NCI-H187 (cell line): ENCODE measurements at places on chromosomes 1 and 21.

DNA sequence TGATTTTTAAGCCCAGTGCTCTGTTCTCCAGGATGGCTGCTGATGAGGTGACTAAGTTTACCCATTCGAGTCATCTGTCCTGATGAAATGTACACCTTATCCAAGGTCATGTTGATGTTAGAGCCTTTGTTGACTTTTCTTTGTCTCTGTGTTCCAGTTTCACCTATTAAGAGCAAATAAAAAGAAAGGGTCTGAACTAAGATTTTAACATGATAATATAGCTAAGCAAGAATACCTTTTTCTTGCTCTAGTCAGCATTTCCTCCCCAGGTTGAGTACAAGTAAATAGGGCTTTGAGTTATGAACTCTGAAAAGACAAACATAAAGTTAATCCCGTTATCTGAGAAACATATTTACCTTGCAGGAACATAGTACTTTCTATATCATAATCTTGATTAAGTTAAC is 52.1 kb upstream of the GPR88 start:
- DNase-seq: no peak

DNA sequence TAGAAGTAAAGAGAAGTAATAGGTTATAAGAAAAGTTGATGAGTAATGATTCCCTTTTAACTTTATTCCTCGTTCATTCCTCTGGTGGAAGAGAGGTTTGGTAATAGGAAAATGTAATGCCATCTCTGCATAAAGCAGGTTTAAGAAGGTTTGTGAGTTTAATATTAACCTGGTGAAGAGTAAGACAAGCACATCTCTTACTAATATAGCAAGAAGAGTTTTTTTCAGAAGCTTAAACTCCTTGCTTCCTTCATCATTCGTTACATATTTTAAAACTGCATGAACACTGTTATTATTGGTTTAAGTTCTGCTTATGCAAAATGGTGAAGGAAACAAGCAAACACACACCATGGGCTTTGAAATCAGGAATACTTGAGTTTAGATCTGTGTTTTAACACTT is 9.2 kb upstream of the PLA2G4A start:
- DNase-seq: no peak

GRCh38 chr1:204255225-204255624 is 41.4 kb upstream of the GOLT1A start:
- peak; percentile 78 for DNase-seq

- DNase-seq: no peak
These were observed 21.8 kb downstream of the LURAP1 start for GRCh38 chr1:46224966-46225365.

GRCh38 chr21:34970167-34970500 is 79.0 kb downstream of the RUNX1 start:
- no peak for DNase-seq

DNA sequence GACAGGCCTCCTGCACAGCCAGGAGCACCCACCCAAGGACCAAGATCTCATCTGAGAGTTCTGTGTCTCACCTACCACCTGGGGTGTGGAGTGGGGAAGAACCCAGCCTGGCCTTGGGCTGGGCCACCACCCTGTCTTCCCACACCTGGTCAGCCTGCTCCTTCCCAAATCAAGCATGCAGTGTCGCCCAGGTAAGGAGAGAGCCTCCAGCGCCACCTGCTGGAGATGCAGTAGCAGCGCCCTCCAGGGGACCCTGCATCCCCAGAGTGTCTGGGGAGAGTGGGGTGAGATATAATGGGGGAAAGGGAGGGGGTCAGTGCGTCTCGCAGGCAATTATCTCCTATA is 32.3 kb downstream of the KIAA2013 start:
- DNase-seq: peak; percentile 30

DNA sequence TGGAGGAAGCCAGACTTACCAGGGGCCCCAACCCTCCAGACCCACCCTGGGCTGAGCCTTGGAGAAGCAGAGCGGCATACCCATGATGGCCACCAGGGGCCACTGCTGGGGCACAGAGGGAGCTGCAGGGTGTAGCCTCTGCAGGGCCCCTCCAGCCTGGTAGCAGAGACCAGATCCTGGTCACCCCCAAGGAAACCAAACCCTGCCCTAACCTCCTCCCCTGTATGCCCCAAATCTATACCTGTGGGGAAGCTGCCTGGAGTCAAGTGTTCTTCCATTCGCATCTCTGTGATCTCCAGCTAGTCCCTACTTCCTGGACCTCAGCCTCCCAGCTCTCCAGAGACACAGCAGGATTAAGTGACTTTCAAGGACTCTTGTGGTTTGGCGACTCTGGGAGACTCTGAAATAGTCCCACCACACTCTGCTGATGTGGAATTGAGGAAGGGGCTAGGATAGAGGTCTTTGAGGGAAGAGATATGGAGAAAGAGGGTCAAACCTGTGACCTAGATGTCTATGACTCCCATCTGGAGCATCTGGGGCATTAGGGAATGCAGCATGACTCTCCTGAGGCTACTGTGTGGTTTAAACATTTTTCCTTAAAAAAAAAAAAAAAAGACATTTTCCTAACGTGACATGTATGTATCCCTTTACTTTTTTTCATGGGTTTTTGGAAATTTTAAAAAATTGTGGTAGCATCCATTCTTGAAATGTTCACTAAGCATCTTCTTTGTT is 119.2 kb upstream of the IPO9 start:
- no peak for DNase-seq

- DNase-seq: no peak
These were observed 121.0 kb upstream of the IRF2BP2 start for GRCh38 chr1:234730770-234731568.

GRCh38 chr1:100924212-100924611 is 28.3 kb downstream of the SLC30A7 start:
- DNase-seq: no peak

DNA sequence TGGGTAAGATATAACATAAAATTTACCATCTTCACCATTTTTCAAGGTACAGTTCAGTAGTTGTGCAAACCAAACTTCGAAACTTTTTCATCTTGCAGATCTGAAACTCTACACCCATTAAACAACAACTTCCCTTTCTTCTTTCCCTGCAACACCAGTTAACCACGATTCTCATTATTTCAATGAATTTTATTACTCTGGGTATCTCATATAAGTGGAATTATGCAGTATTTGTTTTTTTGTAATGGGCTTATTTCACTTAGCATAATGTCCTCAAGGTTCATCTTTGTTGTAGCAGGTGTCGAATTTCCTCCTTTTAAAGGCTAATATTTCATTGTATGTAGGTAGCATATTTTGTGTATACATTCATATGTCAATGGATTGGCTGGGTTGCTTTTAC is 146.1 kb downstream of the SPATA46 start:
- no peak for DNase-seq

DNA sequence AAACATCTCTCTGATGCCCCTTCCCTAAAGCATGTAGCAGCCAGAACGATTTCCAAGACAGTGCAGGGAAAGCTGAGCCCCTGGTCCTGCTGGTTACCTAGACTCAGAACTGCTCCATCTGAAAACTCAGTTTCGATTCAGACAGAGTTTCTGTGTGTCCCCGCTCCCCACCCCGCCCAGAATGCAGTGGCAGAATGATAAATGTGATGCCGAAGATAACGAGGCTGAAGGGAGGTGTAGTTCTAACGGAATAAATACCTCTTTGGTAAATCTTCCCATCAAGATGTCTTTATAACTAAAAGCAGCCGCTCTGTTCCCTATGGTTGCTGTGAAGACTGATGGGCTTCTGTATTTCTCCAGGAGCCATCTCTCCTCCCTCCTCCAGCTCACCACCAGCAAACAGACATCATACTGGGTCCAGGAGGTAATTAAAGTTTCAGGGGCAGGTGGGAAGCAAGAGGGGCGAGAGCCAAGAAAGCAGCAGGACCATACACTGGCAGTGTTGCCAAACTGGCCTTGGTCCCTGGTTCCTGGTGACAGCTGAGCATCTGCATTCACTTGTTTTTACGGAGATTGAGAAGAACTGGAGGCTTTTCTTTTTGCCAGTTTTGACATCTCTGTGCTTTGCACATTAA is 76.9 kb downstream of the DDX20 start:
- DNase-seq: no peak

GRCh38 chr1:228983661-228984060 is 248.4 kb downstream of the RHOU start:
- no peak for DNase-seq

DNA sequence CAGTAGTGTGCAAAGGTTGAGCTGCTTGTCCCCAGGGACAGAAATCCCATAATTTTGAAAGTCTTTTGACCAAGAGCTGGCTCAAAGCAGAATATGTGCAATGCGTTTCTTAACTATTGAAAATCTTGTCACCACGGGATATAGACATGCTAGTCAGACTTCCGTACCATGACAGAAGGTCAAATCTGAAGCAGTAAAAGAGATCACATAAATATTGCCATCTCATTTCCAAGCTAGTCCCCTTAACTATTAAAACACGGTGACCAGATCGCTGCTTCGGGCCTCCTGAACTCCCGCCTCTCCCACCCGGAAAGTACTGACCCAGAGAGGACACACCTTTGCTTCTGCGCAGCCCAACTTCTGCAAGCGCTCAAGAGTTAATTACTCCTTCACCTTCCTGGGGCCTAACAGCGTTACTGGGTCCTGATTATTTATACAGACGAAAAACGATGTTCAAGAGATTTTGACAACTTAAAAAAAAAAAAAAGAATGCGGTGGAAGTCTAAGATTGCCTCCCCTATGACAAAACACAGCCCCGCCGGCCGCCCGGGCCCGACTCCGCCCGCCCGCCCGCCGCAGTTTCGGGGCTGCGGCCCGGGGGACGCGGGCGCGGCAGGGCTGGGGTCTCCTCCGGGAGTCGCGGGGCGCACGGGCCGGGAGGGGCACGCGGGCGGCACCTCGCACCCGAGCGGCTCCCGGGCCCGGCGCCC is 692 bp downstream of the SORT1 start:
- no peak for DNase-seq

DNA sequence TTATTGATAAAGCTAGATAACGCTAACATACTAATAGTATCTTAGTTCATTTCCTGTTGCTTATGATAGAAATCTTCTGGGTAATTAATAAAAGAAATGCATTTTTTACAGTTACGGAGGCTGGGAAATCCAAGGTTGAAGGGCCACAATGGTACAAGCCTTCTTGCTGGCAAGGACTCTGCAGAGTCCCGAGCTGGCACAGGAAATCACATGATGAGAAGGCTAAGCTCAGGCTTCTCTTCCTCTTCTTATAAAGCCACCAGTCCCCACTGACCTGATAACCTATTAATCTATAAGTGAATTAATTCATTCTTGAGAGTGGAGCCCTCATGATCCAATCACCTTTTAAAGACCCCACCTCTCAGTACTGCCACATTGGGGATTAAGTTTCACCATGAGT is 82.6 kb downstream of the GPR161 start:
- no peak for DNase-seq

GRCh38 chr1:237396426-237396825 is 354.4 kb downstream of the RYR2 start:
- DNase-seq: no peak

- no peak for DNase-seq
These were observed 73.6 kb downstream of the RGS13 start for GRCh38 chr1:192709544-192709943.

DNA sequence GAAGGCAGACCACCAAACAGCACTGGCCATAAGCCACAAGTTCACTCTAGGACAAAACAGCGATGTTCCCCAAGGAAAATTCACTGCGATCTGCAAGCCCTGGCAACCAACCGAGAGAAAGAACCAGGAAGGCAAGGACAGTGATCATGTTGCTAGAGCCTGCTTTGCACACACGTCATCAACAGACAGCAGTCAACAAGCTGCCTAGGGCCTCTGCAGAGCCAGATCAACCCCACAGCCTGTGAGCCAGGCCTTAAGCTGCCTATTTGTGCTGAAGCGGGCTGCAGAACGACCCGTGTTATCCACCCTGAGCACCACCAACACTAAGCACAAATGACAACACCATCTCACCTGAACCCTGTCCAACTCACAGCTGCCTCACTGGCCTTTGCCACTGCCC is 6.2 kb upstream of the YRDC start:
- no peak for DNase-seq

- DNase-seq: no peak
These were observed 29.3 kb downstream of the SGIP1 start for GRCh38 chr1:66563094-66563800.

- DNase-seq: no peak
These were observed 41.4 kb upstream of the COL6A2 start for GRCh38 chr21:46056450-46056903.

DNA sequence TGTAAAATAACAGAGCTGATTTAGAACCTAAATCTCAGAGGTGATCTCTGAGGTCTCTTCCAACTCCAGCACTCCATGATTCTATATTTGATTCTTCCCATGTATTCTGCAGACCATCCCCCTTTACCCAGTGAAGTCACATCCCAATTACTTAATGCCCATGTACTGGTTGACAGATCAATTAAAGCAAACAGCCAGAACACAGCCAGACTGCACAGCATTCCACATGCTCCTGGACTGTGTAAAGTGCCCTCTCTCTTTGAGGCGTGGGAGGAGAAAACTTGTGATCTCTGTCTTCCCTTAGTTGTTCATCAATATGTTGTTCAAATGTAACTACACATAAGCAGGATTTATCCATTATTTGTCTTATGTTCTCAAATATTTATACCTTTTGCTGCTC is 18.1 kb downstream of the NOS1AP start:
- DNase-seq: no peak

GRCh38 chr1:198903621-198904020 is 264.8 kb downstream of the PTPRC start:
- DNase-seq: no peak
